ENCODE measurements at places on chromosomes 3 and 15. TPM values are rescaled to one million over a fixed set of nuclear protein-coding genes. Genes with fewer than 3 reads are reported as not detected.

DNA sequence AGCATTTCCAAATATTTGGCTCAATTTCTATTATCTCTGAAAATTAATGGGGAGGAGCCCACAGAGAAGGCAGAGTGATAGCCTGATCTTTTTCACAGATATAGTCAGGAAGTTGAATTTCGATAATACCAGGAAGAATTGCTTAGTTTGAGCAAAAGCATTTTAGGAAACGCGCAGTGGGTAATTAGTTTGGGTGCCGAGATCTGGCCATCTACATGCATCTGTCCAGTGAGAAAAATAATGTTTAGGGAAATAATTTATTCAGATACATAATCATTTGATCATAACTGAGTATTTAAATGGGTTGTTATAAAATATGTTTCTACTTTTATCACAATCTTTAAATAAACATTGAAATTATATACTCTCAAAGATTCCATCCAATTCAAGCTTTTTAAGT, 653.9 kb downstream of the RBMS3 start:
- no peaks in the 10 kb centered on the region for H3K36me3 ChIP-seq
- H3K27ac ChIP-seq, result no peak overlapping the region
- no peak for DNase-seq
- no peaks in the 10 kb centered on the region for H3K4me1 ChIP-seq
- H3K4me3 ChIP-seq, result no peak overlapping the region

- H3K4me1 ChIP-seq, result no peaks in the 10 kb centered on the region
- no peaks in the 10 kb centered on the region for H3K36me3 ChIP-seq
- DNase-seq, result peak; percentile 19
These were observed 452 bp downstream of the TMEM158 start for GRCh38 chr3:45225465-45226205.

The SNTN gene
- total RNA-seq, result not detected

DNA sequence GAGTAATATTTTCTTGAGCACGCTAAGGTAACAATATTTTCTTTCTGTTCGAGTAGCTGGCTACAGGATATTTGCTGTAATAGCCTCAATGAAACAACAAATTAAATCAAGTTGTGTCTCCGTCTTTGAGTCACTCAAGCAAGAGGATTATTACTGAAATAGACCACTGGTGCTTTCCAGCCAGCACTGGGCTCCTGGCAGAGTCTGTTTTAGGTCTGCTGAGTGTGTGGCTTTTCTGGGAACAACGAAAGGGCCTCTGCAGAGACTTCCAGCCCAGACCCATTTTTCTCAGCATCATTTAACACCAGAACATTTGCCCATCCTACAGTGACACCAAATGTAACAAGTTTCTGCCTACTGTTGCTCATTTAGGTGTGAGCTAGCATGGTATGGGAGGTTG, 652.9 kb downstream of the MAGI1 start:
- H3K4me1 ChIP-seq, result no peaks in the 10 kb centered on the region
- peaks cover 4% of the 10 kb centered on the region for H3K36me3 ChIP-seq
- DNase-seq, result no peak
- H3K27me3 ChIP-seq, result no peaks in the 10 kb centered on the region

DNA sequence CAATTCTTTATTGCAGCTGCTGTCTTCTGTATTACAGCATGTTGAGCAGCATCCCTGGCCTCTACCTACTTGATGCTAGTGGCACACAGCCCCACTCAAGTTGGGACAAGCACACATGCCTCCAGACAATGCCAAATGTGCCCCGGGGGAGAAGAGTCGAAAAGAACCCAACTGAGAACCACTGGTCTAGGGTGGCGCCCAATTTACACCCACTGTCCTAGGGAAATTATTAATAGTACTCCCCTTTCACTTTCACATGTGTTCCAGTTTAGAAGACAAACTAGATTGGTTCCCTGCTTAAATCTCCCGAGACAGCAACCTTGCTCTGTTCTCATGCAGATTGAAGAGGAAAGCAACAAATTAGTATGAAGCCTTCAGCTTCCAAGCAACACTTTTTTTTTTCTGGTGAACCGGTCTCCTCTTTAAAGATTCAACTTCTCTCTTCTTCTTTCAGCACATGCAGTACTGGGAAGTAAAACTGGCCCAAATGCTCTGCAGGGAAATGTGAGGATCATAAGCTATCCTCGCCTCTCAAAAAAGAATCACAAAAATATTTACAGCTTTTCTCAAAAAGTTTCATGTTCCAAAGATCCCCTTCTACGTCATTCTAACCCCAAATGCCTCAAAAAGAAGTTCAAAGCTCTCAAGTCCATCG, 823.9 kb upstream of the CFAP20DC start:
- no peaks in the 10 kb centered on the region for H3K4me1 ChIP-seq
- DNase-seq, result no peak
- H3K27ac ChIP-seq, result no peak overlapping the region
- H3K4me3 ChIP-seq, result no peak overlapping the region
- no peaks in the 10 kb centered on the region for H3K36me3 ChIP-seq
- no peaks in the 10 kb centered on the region for H3K27me3 ChIP-seq

GRCh38 chr15:96186105-96186504, 144.4 kb upstream of the NR2F2 start:
- no peaks in the 10 kb centered on the region for H3K36me3 ChIP-seq
- H3K27ac ChIP-seq, result no peak overlapping the region
- no peak overlapping the region for H3K4me3 ChIP-seq
- DNase-seq, result no peak

GRCh38 chr3:61960976-61961375, 399.6 kb downstream of the PTPRG start:
- H3K36me3 ChIP-seq, result no peaks in the 10 kb centered on the region
- no peak overlapping the region for H3K27ac ChIP-seq
- H3K4me1 ChIP-seq, result peaks cover 13% of the 10 kb centered on the region
- H3K27me3 ChIP-seq, result no peaks in the 10 kb centered on the region
- no peak for DNase-seq
- H3K4me3 ChIP-seq, result no peak overlapping the region

- peak; percentile 85 for DNase-seq
- H3K4me3 ChIP-seq, result no peak overlapping the region
- H3K27ac ChIP-seq, result peak overlapping the region; percentile 60
These were observed 78.3 kb downstream of the SMAD6 start for GRCh38 chr15:66780172-66780972.

- no peak overlapping the region for H3K4me3 ChIP-seq
- no peak for DNase-seq
- no peaks in the 10 kb centered on the region for H3K36me3 ChIP-seq
These were observed 50.2 kb downstream of the CA12 start for GRCh38 chr15:63331456-63331855.

DNA sequence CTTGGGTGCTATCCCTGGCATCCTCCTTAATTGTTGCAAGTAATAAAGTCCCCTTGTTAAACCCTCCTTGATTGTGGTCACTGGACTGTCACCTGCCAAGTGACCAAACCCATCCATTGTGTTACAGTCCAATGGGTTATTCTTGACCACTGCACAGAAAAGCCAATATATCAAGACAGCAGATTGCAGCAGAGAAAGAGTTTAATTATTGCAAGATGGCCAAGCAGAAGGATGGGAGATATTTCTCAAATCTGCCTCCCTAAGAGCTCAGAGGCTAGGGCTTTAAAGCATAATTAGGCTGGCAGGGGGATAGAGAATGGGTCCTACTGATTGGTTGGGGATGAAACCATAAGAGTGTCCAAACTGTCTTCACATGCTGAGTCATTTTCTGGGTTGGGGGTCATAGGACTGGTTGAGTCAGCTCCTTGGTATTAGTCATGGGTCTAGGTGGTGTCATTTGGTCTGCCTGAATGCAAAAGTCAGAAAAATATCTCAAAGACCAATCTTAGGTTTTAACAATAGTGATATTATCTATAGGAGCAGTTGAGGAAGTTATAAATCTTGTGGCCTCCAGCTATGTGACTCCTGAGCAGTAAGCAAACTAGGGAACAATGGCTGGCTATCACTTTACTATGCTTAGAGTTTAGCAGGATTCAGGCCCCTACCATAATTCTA, 19.1 kb upstream of the XYLB start:
- H3K4me1 ChIP-seq, result no peaks in the 10 kb centered on the region
- no peaks in the 10 kb centered on the region for H3K36me3 ChIP-seq
- no peaks in the 10 kb centered on the region for H3K27me3 ChIP-seq

The RCCD1 gene
- total RNA-seq, result 7.6 TPM

GRCh38 chr15:65115542-65115941, 542 bp upstream of the UBAP1L start:
- no peak for DNase-seq
- no peak overlapping the region for H3K4me3 ChIP-seq
- no peak overlapping the region for H3K27ac ChIP-seq
- no peaks in the 10 kb centered on the region for H3K27me3 ChIP-seq
- H3K36me3 ChIP-seq, result peaks cover 42% of the 10 kb centered on the region
- H3K4me1 ChIP-seq, result no peaks in the 10 kb centered on the region

DNA sequence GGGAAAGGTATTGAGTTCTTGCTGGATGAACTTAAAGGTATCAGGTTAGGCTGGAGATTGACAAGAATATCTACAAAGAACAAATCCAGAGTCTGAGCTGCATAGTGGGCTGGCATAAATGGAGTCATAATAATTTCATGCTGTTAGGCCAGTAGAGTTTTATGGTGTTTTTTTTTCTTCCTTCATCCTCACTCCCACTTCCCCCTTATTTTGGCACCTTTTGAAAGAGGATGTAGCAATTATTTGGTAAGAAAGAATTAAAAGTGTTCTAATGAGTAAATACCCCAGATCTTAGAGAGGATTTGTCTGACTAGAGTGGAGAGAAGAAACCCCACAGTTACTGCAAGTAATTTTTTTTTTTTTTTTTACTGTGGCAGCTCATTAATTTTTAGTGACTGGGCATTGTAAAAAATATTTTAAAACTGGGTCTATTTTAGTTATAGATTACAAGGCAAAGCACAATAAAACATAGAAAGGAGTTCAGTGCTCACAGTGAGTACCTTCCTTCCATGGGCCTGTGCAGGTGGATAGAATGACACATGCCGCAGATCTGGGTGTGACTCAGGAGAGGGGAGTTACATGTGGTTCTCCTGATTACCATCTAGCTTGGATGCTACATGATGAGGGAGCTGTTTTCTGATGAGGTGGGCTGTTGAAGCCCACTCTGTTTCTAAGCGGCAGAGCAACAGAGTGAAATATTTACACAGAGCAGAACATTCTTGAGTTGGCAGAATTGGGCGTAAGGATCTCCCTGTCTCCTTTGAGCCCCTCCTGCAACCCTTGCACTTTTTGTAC, 5.3 kb downstream of the EDEM1 start:
- no peak overlapping the region for H3K27ac ChIP-seq
- H3K27me3 ChIP-seq, result no peaks in the 10 kb centered on the region
- peaks cover 35% of the 10 kb centered on the region for H3K4me1 ChIP-seq
- no peak overlapping the region for H3K4me3 ChIP-seq
- no peak for DNase-seq

GRCh38 chr3:94099311-94099710, 36.5 kb downstream of the NSUN3 start:
- no peak overlapping the region for H3K4me3 ChIP-seq
- H3K36me3 ChIP-seq, result peaks cover 13% of the 10 kb centered on the region
- no peaks in the 10 kb centered on the region for H3K4me1 ChIP-seq
- no peak for DNase-seq
- H3K27me3 ChIP-seq, result no peaks in the 10 kb centered on the region
- no peak overlapping the region for H3K27ac ChIP-seq

- no peak for DNase-seq
- H3K36me3 ChIP-seq, result no peaks in the 10 kb centered on the region
These were observed 76.4 kb upstream of the ETV5 start for GRCh38 chr3:186185194-186185787.

The SHF gene
- total RNA-seq, result 15.9 TPM

The ARHGEF26 gene
- 16.1 TPM for total RNA-seq

The EPHA3 gene
- 37.9 TPM for total RNA-seq

- H3K4me1 ChIP-seq, result no peaks in the 10 kb centered on the region
- no peak overlapping the region for H3K4me3 ChIP-seq
- no peaks in the 10 kb centered on the region for H3K27me3 ChIP-seq
- H3K36me3 ChIP-seq, result no peaks in the 10 kb centered on the region
- DNase-seq, result no peak
These were observed 85.0 kb upstream of the STAC start for GRCh38 chr3:36295296-36295695.

The RTP1 gene
- total RNA-seq, result not detected

GRCh38 chr3:149480326-149481017, 6.0 kb downstream of the TM4SF4 start:
- DNase-seq, result peak; percentile 75
- H3K4me3 ChIP-seq, result no peak overlapping the region
- H3K36me3 ChIP-seq, result no peaks in the 10 kb centered on the region
- no peaks in the 10 kb centered on the region for H3K27me3 ChIP-seq
- peak overlapping the region; percentile 49 for H3K27ac ChIP-seq

DNA sequence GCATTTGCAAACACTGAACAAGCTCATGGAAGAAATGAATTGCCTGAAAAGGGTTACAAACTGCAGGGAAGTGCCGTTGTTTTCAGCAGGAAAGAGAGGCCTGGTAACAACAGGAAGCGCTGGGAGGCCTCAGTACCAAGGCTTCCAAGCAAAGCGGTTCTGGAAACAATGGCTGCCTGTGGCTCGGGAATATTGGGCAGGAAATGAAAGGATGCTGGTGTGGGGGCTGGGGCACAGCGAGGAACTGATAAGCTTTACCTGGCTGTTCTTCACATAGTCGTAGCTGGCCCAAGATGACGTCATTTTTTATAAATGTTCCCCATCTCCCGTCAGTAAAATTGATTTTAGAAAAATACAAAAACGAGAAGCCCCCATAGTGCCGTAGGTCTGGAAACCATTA, 55.9 kb downstream of the ARHGAP31 start:
- no peak for DNase-seq
- peaks cover 56% of the 10 kb centered on the region for H3K4me1 ChIP-seq
- H3K4me3 ChIP-seq, result no peak overlapping the region
- peak overlapping the region; percentile 40 for H3K27ac ChIP-seq
- H3K27me3 ChIP-seq, result no peaks in the 10 kb centered on the region
- H3K36me3 ChIP-seq, result no peaks in the 10 kb centered on the region
